ENCODE measurements at places on chromosomes 12 and 14.

- DNase-seq: no peak
Measured at GRCh38 chr12:122934722-122935121, 31.5 kb downstream of the ABCB9 start.

GRCh38 chr12:96397756-96398423, 2.3 kb downstream of the CDK17 start:
- DNase-seq: no peak

DNA sequence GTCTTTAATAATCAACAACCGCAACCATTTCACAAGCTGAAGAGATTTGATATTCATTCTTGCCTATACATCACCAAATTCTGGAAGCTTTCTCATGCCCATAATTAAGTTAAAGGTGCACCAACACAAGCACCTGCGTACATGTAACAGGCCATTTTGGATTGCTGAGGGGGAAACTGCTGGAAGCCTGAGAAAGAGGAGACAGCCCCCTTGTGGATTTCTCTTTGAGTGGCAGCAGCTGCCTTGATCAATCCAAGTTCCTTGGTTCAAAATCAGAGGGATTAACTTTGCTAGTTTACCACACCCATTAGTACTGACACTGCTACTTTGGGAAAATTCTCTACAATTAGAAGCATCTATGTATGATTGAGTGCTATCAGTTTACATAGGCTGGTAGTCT, 321.1 kb downstream of the NOVA1 start:
- DNase-seq: no peak

DNA sequence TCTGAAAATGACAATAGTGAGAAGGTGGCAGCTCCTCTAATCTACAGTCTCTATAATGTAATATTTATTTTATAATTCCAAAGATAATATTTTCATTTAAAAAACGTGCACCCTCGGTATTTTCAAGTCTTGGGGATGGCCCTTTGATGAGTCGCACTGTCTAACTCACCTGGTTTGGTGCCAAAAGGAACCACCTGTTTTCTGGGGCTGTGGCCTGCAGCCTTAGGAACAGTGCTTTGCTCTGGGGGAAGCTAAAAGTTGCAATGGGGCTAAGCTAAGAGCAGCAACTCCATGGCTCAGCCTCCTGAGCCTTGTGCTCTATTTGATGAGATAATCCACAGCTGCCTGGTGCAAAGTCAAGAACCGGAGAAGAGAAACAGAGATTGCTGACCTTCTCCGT, 6.4 kb upstream of the ENDOU start:
- no peak for DNase-seq

GRCh38 chr12:52440821-52441319, 6.7 kb upstream of the KRT75 start:
- DNase-seq: no peak

DNA sequence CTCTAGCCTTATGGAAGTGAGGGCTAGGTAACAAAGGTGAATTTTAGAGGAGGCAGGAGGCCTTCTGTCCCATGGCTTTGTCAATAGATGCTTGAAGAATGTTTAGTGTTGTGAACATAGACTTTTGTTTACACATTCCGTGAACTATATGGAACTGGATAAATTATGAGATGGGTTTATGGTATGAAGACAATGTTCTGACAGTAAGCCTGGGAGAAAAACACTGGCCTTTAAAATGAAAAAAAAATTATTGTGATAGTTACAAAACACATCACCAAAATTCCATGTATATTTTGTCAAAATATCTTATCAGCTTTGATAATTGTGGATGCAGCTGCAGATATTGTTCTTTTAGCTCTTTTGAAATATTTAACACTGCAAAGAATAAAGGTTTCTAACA, 251.5 kb upstream of the DCN start:
- no peak for DNase-seq

GRCh38 chr14:72451054-72451972, 442.6 kb downstream of the DPF3 start:
- no peak for DNase-seq

DNA sequence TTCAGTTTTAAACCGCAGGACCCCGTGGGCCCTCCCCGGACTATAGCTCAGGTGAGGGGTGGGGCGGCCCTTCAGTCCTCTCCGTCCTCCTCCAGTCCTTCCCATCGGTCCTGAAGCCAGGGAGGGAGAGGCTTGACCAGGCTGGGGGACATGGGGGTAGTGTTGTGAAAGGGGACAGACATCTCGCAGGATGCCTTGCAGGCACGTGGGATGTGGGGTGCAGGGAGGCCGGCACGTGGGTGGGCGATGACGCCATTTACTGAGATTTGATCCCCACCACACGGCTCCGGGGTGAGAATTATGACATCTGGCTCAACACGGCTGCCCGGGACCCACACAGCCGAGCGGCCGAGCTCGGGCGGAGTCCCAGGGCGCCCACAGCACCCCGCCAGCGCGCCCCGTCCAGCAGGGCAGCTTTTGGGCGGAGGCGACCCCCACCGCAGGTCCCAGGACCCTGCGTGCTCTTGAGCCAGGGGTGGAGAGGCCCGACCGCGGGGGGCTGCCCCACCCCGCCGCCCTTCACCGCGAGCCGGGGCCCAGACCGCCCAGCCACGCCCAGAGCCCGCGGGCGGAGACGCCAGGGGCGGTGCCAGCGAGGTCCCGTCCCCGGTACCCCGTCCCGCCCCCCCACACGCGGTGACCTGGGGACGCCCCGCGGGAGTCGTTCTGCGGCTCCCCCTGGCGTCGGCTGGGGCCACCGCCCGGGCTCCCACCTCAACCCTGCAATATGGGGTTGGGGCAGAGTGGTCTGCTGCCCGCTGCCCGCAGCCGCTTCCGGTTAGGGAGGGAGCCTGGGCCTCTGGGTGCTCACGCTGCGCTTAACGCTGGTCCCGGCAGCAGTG, 3.3 kb upstream of the EXOC3L4 start:
- DNase-seq: no peak

GRCh38 chr12:67147447-67147846, 121.7 kb upstream of the CAND1 start:
- no peak for DNase-seq

GRCh38 chr12:1203735-1204019, 212.7 kb downstream of the ERC1 start:
- DNase-seq: no peak

- DNase-seq: no peak
Measured at GRCh38 chr14:52067873-52068614, 815 bp downstream of the NID2 start.

DNA sequence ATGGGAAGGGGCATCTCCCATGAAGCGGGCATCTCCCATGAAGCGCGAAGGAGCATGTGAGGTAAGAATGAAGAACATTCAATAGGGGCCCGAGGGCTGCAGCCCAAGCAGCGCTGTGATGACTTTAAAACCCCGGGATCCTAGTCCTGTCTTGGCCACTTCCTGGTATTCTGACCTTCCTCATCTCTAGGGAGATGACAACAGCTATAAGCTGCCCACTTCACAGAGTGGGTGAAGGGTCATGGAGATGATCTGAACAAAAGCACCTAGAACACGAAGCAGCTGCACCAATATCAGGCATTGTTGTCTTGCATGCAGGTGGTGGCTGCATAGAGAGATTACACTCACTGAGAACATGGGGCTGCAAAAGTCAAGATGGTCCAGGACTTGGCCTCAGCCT, 64.5 kb downstream of the SPTB start:
- DNase-seq: no peak

DNA sequence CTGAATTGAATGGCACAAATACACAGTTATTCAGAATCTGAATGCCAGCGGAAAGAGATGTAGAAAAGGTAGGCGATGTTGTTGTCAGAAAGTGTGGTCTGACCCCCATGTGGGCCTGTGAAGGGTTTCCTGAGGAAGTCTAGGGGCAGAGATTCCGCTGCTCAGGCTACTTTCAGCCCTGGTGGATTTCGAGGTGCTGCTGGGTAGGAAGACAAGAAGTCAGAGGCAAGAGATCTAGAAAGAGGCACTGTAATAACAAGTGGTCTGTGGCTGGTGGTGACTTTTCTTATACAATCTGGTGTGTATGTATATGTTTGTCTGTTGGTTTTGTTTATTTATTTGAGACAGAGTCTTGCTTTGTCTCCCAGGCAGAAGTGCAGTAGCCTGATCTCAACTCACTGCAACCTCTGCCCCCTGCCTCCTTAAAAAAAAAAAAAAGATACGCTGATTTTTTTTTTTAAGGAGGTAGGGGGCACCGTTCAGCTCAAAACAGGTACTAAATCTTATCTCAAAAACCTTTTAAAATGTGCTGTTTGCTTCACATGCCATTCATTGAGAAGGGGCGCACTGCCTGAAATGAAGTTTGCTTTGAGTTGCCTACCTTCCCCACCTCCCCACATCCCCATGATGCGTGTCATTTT, 27.1 kb upstream of the MANSC4 start:
- DNase-seq: no peak

GRCh38 chr14:80212023-80212397, 706 bp upstream of the DIO2 start:
- DNase-seq: peak; percentile 13

GRCh38 chr12:92442782-92443181, 260.0 kb upstream of the PLEKHG7 start:
- no peak for DNase-seq

- no peak for DNase-seq
Measured at GRCh38 chr12:76495556-76495955, 64.0 kb downstream of the OSBPL8 start.

DNA sequence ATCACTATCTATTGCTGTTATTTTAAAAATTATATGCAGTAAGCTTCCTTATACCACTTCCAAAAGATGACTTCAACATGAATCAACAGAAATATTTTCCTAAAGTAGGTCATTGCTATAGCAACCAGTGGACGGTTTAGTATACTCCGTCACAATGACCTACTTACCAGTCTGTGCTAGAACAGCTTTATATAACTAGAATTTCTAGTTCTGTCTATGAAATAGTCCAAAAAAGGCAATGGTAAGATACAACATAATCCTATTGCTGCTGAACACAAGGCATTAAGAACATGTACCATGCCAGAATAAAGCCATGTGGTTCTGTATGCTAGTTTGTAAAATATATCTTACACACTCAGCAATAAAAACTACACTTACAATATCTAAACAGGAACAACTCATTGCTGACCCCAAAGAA, 40.7 kb upstream of the MTERF2 start:
- peak; percentile 81 for DNase-seq

- DNase-seq: no peak
Measured at GRCh38 chr14:97657609-97658008, 860.4 kb downstream of the VRK1 start.

DNA sequence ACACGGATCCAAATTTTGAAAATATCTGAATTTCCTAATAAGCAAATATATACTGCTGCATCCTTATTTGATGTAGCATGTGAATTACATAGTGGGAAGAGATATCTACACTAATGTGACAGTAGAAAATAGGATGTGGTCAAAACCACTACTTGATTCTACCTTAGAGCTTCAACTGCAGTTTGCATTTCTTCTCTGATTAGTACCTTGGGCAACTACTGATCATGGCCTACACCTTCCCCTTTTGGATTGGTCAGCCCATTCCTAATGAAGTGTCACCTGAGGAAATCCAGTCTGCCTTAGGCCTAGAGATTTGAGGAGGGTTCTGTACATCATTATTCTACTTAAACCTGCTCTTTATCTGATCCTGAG, 10.7 kb downstream of the LLPH start:
- DNase-seq: no peak

DNA sequence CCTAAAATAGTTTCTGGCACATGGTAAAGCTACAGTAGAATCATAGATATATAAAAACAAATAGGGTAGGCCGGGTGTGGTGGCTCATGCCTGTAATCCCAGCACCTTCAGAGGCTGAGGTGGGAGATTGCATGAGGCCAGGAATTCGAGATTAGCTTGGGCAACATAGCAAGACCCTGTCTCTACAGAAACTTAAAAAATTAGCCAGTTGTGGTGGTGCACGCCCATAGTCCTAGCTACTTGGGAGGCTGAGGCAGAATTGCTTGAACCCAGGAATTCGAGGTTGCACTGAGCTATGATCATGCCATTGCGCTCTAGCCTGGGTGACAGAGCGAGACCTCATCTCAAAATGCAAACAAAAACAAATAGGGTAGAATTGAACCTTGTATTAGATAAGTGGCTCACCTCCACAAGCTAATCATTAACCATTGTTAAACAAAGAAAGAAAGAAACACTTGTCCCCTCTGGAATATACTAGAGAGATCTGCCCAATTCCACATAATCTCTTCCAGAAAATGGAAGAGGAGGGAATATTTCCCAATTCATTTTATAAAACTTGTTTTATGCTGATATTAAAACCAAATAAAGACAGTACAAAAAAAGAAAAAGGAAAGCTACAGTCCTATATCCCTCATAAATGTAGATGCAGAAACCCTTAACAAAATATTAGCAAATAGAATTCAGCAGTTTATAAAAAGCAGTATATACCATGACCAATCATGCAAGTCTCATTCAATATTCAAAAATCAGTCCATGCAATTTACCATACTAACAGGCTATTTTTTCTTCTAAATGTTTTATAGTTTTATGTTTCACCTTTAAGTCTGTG, 22.7 kb upstream of the DHRS2 start:
- no peak for DNase-seq

DNA sequence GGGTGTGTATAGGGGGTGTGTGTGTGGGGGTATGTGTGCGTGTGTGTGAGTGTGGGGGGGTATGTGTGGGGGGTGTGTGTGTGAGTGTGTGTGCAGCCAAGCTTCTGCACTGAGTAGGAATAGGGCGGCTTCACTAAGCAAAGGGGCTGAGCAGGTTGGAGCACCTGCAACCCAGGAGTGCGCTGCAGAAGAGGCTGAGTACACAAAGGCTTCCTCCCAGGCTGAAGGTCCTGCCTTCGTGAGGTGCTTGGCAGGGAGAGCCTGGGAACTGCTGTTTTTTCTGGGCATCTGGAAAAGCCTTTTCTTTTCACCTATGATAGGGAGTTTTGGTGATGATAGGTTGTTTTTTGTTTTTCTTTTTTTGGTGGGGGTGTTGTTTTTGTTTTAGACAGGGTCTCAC, 6.0 kb upstream of the NUDT14 start:
- DNase-seq: no peak

DNA sequence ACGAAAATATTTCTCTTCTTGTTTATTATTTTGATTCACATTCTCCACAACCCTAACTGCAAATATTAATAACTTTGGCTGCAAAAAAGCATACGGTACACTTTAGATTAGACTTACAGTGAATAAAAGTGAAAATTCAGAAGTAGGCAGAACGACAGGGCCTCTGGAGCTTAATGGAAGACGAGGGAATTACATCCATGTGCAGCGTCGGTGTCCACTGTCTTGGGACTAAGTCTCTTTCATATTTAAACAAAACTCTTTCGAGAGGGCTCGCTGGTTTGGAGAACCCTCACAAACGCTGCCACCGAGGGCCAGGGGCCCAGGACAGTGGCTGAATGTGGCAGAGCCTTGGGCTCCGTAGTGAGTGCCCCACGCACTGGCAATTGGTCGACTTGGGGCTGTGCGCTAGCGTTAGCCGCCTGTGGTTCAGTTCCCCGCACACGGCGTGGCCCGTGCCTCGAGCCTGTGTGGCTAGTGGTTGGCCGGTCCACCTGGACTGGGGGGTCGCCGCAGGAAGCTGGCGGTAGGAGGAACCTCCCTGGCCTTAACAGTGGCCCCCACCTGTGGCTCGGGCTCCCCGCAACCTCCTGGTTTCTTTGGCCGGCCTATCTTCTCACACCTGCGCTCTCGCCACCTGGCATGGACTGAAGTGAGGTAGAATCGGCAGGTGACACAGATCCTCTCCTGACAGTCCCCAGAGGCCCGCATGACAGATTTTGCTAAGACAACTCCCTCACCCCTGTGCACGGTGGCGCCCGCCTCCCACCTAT, 739 bp upstream of the PAX9 start:
- no peak for DNase-seq

Data from fibroblast of skin of left quadriceps (primary cell).